ENCODE measurements at places on chromosomes 6 and 20.

- peak; percentile 10 for DNase-seq
Measured at GRCh38 chr20:16350465-16350864, 222.8 kb downstream of the KIF16B start.

DNA sequence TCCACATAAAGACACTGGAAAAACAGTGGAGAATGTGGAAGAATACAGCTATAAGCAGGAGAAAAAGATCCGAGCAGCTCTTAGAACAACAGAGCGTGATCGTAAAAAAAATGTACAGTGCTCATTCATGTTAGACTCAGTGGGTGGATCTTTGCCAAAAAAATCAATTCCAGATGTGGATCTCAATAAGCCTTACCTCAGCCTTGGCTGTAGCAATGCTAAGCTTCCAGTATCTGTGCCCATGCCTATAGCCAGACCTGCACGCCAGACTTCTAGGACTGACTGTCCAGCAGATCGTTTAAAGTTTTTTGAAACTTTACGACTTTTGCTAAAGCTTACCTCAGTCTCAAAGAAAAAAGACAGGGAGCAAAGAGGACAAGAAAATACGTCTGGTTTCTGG, 57.1 kb downstream of the MAP3K4 start:
- no peak for DNase-seq

DNA sequence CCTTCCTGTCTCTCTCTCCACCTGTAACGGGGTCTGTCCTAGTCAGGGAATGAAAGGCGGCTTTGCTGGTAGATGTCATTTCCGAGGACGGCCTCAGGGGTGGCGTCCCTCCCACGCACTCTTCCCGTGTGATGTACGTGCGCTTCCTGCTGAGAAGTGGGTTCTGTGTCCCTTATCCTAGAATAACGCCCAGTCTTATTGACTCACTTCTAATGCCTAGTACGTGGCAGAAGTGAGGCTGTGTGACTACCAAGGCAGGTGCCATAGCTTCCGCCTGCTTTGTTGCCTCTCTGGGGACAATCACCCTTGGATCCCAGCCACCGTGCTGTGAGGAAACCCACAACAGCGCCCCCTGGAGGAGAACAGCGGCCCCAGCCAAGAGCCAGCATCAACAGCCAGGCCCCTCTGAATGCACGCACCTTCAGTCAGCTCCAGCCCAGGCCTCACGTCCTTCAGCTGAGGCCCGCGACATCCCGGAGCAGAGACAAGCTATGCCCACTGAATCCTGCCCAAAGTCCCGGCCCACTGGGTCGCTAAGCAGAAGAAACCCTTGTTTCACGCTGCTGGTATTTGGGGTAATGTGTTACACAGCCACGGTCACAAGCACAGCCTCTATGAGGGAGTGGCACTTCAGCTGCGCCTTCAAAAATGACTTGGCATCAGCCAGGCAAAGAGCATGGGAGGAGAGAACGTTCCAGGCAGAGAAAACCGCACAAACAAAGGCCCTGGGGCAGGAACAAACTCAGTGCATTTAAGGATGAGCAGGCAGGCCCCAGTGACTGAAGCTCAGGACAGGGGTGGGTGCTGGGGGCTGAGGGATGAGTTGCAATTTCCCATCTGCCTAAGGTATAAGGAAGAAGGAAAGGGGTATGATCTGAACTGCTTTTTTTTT, 224.2 kb downstream of the NFATC2 start:
- DNase-seq = peak; percentile 61

GRCh38 chr20:57317789-57318371, 11.7 kb upstream of the SPO11 start:
- DNase-seq = peak; percentile 8

DNA sequence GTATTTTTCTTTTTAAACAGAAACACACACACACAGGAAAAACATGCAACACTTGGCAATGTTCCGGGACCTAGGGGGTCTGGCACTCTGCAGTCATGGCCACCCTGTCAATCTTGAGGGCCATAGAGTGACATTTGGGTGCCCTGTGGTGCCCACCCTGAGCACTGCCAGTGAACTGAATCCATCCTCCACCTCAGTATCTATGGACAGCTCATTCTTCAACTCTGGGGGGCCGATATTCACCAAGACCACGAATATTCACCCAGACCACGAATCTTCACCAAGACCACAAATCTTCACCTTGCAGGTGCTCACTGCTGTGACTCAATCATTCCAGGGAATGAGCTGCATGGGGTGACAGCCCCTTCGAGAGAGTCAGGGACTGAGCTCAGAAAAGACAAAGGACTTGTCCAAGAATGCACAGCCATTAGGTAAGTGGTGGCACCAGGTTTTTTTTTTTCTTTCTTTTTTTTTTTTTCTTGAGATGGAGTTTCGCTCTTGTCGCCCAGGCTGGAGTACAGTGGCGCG, 19.1 kb downstream of the SNAI1 start:
- no peak for DNase-seq

- peak; percentile 92 for DNase-seq
Measured at GRCh38 chr6:145544041-145544440, 191.3 kb downstream of the EPM2A start.

DNA sequence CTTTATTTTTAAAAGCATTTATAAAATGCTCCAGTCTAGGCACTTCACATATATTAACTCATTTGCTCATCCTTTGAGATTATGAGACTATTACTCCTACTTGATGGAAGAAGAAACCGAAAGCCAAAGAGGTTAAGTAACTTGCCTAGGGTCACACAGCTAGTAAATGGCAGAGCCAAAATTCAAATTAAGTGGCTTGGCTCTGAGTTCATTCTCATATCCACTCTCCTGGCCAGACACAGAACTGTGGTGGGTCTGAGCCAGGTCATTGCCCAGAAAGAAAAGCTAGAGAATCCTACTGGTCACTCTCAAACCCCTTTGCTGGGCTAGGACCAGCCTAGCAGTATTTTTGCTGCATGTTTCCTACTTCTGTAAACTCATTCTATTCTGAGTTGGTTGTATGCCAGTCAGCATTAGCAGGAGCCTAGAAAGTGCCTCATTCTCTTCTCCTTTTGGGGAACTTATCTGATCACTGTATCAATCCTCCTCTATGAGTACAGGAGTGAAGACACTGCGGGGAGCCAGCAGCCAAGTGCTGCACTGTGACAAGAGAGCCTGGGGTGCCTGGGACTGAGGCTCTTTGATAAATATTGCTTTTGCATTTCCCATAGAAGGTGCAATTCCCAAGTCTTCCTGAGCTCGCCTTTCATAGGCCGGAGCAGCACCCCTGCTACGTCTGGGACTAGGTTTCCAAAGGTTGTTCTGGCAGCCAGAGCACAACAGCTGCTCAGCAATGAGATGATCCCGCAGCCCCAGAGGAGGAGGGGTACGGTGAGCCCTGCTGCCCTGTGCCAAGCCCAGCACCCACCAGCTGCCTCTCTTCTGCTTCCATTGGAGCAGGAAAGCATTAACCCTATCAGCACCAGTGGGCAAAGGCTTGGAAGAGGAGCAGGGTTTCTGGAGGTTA, 728.3 kb downstream of the MAFB start:
- no peak for DNase-seq

GRCh38 chr6:41786451-41787218, 859 bp upstream of the TOMM6 start:
- peak; percentile 96 for DNase-seq

GRCh38 chr6:144418959-144419545, 133.9 kb downstream of the UTRN start:
- no peak for DNase-seq

DNA sequence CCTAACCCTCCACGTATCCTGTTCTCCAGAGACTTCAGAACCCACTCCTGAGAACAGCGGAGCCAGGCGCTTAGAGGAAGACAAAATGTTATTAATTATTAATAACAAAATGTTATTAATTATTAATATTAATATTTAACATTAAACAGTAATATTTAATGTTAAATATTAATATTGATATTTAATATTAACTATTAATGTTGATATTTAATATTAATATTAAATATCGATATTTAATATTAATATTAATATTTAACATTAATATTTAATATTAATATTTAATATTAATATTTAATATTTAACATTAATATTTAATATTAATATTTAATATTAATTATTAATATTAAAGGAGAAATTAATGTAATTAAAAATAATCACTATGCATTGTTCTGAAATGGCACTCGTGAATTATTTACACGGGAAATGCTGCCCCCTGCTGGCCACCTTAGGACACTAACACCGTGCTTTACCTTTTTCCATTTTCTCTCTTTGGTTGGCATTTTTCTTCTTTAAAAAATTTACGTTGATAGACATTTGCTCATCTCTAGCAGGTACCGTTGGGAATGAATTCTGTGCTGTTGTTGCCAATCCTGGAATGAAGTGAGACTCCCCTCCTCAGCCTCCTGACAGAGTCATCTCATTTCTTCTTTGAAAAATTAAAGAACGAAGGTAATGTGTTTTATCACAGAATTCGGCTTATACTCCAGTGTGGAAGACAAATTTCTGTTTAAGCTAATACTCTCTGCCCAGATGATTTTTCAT, 7.5 kb upstream of the GGTLC1 start:
- DNase-seq = peak; percentile 47

DNA sequence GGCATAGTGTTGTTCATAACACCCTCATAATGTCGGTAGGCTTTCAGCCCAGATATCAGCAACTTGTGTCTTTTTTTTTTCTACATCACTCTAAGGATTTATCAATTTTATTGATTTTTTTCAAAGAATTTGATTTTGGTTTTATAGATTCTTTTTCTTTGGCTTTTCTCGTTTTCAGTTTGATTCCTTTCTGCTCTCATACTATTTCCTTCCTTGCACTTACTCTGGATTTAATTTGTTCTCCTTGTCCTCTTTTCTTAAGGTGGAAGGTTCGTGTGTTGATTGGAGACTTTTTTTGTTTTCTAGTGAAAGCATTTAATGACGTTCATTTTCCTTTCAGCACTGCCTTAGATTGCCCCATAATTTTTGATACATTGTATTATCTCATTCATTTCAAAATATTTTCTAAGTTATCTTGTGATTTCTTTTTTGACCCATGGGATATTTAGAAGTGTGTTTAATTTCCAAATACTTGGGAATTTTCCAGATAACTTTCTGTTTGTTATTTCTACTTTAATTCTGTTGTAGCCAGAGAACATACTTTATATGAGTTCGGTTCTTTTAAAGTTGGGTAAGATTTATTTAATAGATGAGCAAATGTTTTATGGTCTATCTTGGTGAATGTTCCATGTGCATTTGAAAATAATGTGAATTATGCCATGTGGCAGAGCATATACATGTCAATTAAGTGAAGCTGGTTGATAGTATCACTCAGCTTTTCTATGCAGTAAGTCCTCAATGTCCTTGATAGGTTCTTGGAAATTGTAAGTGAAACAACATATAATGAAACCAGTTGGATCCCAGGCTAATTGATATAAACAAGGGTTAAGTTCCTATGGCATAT, 62.8 kb downstream of the IRF4 start:
- DNase-seq = no peak

GRCh38 chr6:130680116-130680515, 147.1 kb upstream of the SMLR1 start:
- DNase-seq = peak; percentile 17

- DNase-seq = no peak
Measured at GRCh38 chr20:15618110-15618509, 955.1 kb downstream of the KIF16B start.

- DNase-seq = no peak
Measured at GRCh38 chr6:147733686-147734085, 225.2 kb downstream of the SAMD5 start.

DNA sequence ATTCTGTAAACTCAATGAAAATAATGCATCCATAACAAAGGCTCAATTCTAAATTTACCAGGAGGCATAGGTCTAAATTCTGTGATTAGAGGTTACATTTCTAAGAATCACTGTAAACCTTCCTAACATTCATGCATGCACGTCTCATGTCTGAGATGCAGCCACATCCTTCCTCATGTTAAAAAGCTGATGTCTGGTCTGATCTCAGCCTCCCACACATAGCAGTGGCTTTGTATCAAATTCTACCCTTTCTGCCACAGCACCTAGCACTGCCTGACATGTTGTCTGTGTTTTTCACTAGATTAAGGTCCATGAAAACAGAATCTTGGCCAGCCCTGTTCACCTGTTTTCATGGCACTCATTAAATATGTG, 171.1 kb downstream of the WDR27 start:
- DNase-seq = no peak

- DNase-seq = no peak
Measured at GRCh38 chr6:136303516-136303915, 13.9 kb upstream of the BCLAF1 start.

GRCh38 chr6:82365016-82365795, 1.6 kb downstream of the TPBG start:
- peak; percentile 76 for DNase-seq

GRCh38 chr6:127124680-127125079, 6.2 kb downstream of the RSPO3 start:
- DNase-seq = no peak

- peak; percentile 79 for DNase-seq
Measured at GRCh38 chr6:46323312-46323965, 152.7 kb upstream of the ENPP5 start.

- DNase-seq = no peak
Measured at GRCh38 chr6:127206531-127207095, 60.1 kb upstream of the RNF146 start.

DNA sequence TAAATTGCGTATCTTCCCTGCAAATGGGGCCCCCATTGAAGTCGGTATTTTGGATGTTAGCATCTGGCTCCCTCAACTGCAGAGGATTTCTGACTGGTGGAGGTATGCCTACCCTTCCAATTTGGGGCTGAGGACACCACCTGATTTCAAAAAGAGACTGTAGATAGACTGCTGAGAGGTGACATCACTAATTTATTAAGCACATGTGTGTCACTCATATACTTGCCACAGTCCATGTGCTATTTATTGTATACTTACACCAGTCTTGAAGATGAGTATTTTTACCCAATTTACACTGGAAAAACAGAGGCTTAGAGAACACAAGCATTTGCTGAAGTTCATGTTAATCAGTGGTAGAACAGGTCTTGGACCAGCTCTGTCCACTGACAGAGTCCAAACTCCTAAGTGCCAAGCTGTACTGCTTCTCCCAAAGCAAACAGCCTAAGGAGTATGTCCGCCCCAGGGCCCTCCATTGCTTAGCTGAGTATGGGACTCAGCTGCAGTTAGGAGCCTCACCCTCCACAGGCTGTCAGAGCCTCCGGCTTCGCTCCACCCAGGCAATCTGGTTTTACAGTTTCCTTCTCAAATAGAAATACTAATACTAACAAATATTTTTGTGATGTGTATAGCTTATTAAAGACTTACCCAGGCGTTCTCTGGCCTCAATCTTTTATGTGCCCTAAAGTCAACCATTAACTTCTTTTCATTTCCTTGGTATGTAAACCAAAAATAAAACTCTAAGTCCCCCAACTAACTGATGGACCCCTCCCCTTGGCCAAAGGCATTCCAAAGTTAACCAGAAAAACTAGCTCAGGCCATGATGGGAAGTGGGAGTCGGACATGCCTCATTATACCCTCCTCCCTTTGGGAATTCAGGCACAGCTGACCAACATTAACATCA, 17.5 kb downstream of the RIN2 start:
- DNase-seq = no peak
